ENCODE measurements at places on chromosomes 7 and 10.

DNA sequence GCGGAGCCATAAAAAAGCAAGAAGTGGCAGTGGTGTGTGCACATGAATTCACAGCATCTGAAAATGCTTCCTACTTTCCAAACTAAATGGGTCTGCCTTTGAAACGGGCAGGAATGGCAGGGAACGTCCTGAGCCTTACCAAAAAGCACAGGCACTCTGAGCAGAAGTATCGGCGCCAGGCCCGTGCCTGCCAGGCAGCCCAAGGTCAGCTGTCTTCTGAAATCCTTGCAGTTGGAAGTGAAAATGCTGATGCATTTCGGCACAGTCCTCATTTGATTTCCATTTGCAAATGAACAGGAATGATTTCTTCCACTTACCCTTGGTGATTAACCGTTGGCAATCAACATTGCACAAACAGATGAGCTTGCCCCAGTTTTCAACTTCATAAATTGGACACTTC lies 47.6 kb upstream of the MNX1 start:
- no peak for DNase-seq

DNA sequence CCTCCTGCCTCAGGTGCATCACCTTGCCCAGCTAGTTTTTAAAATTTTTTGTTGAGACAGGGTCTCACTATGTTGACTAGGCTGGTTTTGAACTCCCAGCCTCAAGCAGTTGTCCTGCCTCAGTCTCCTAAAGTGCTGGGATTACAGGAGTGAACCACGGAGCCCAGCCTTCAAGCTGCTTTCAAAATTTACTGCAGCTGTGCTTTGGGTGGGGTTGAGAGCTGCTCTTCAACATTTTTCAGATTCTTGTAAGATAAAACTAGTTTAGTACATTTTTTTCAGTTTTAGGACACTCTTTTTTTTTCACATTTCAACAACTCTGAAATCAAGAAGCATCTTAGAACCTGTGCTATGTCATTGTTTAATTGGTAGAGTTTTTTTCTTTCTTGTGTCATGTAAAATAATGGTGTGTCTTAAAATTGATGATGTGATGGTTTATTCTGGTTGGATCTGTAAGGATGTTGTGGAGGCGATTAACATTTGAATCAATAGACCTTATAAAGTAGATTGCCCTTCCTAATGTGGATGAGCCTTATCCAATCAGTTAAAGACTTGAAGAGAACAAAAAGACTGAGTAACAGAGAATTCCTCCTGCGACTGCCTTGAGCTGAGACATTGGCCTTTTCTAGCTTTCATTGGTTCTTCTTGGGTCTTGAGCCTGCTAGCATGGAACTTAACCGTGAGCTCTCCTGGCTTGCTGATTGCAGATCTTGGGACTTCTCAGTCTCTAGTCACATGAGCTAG lies 13.5 kb downstream of the PLEKHA8 start:
- no peak for DNase-seq

DNA sequence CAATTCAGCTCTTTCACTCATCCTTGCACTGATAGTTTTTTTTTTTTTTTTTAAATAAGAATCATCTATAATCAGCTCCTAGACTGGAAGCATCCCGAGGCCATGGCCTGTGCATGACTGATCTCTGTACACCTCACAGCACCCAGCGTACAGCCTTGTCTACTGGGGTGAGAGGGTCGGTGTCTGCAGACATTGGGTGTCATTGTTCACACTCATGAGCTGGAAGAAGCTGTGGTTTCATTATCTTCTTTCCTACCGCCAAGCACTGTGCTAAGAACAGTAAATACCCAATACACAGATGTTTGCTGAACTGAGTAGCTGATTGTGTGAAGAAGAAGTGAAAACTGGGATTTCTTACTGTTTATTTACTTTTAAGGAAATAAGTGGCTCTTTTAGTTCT lies 123.6 kb downstream of the CLEC2L start:
- DNase-seq = no peak

- no peak for DNase-seq
Observed at GRCh38 chr10:107544706-107545520, 380.4 kb upstream of the SORCS1 start.

- peak; percentile 57 for DNase-seq
Observed at GRCh38 chr7:100965723-100966541, 3.4 kb upstream of the MUC12 start.

DNA sequence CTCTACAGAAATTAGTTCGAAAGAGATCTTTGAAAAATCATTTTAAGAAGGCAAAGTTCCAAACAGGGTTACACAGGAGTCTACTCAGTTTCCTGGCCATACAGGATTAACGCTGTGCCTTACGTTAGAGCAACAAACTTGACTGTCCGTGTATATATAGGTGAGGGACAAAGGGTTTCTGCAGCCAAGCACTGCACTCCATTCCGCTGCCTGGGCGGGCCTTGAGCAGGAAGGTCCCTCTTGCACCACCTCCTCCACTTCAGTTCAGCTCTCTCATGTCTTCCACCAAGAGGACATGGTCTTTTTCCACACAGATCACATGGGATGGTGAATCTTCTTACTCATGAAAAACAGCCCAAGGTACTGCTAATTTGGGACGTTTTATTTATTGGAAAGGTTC lies 43.2 kb downstream of the MCMBP start:
- no peak for DNase-seq

- DNase-seq = no peak
Observed at GRCh38 chr10:114320249-114321116, 81.4 kb downstream of the VWA2 start.
